ENCODE measurements at places on chromosomes 2 and 18. TPM values are rescaled to one million over a fixed set of nuclear protein-coding genes. Genes with fewer than 3 reads are reported as not detected.

SYT4 gene
- not detected for total RNA-seq

WIPF1 gene
- 14.2 TPM for total RNA-seq

GPR39 gene
- 0.59 TPM for total RNA-seq

CENPA gene
- 1.5 TPM for total RNA-seq

RAX gene
- not detected for total RNA-seq

CYP27A1 gene
- total RNA-seq, result 16.5 TPM

CCT4 gene
- total RNA-seq, result 163 TPM

SH3RF3 gene
- 5.1 TPM for total RNA-seq

HOXD13 gene
- not detected for total RNA-seq
